ENCODE measurements at places on chromosomes 3 and 15. TPM values are rescaled to one million over a fixed set of nuclear protein-coding genes. Genes with fewer than 3 reads are reported as not detected.
A peak's percentile ranks its signal among the peaks of the same experiment; 100 is the strongest.

SLC2A2 gene
- 0.07 TPM for total RNA-seq

- no peak for DNase-seq
Measured at GRCh38 chr15:76983590-76984375, 11.1 kb upstream of the PSTPIP1 start.

GRCh38 chr3:105284876-105285275, 81.8 kb upstream of the ALCAM start:
- DNase-seq = no peak

PLA2G4E gene
- total RNA-seq = not detected

DNA sequence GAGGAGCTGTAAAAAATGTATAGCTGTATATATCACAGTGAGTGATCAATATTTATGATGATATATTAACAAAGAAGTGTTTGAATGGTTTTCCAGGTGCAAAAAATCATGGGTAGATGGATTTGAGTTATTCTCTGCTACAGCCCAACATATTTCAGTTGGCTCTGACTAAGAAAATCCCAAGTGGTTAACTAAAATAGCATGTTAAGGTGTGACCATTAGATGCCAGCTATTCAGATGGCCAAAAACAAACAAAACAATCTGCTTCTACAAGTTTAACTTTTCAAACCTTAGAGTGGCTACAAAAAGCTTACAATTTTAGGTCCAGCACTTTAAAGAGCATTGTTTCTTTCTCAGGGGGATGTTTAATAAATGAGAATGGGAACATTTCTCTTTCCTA, 67.5 kb downstream of the SEMA6D start:
- DNase-seq = no peak

GPR62 gene
- total RNA-seq = not detected

- DNase-seq = no peak
Measured at GRCh38 chr15:42155546-42156242, 742 bp downstream of the PLA2G4F start.

DNA sequence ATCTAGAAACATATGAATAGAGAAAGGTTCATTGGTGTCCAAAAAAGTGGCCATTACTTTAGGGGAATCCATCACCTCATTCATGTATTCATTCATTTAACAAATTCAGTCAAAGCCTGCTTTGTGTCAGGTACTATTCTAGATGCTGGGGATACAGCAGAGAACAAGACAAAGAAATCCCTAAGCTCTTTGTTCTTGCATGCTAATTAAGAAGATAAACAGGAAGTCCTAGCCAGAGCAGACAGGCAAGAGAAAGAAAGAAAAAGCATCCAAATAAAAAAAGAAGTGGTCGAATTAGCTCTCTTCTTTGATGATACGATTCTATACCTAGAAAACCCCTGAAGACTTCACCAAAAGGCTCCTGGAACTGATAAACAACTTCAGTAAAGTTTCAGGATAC, 12.4 kb upstream of the ZMAT3 start:
- no peak for DNase-seq

DNA sequence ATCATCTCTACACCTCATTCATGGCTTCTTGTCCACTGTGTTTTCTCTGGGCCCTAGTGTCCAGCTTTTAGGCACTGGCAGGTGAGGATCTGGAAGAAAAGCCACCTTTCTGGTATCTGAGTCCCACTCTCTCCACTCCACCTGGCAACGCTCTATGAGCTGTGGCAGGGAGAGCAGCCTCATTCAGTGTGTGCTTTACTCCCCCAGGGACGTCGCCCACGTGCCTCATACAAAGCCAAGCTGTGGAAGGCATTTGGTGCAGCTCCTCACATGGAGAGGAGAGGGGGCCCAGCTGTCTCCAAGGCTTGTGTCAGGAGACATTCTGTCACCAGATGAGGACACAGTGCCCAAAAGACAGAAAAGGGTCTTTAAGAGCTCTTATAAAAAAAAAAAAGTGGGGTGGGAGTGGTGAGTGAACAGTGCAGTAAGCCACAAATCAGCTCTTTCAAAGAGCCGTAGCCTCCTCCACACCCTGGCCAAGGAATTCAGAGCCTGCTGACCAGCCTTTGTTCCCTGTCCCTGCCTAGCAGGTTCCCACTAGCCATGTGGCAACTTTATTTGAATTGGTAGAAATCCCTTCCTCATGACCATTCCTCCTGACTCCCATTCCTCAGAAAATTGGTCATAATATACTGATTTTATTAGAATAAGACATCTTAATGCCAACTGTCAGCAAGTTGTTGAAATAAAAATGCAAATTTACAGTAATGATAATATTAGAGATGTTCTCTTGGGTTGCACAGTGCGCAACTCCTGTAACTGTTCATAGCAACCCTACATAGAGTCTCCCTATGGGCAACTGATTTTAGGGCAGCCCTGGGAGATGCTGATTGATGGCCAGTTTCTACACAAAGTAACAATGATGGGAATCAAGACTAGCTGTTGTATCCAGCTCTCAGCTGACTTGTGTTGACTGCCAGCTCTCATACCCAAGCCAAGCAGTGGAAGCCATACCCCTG, 29.5 kb downstream of the GALNT15 start:
- no peak for DNase-seq

DNA sequence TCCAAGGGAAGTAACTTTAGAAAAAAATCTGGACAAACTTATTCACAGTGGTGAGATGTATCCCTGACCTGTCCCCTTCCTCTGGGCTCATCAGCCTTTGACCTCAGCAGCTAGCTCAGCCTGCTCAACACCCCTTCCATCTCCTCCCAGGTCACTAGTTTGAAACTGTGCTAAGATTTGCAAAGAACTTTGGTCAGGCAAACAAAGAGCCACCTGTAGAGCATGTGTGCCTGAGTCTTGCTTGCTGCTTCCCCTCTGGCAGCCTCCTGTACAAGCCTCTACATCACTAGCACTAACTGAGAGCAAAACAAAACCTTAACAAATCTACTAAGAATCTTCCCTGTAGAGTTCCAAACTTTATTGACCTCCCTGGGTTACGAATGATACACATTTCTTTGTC, 43.9 kb downstream of the NR1I2 start:
- no peak for DNase-seq

DNA sequence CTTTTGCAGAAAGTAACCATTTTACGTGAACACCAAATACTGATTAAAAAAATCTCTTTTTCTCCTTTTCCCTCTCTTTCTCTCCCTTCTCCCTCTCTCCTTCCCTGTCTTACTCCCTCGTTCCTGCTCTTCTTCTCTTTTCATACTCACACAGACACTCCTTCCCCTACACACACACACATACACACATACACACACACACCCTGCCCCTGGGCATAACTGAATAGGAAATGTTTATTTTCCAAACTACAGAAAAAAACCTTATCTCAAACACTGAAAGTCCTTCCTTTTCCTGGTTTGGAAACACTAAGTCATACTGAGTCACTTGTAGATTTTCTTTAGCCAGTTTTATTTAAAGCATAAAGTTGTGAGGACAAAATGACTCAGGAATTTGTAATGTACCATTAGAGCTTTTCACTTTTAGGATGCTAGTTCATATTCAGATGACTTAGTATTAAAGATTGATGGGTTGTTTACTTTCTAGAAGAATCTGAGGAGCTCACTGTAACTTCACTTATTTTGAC, 62.4 kb downstream of the MBNL1 start:
- peak; percentile 87 for DNase-seq

DNA sequence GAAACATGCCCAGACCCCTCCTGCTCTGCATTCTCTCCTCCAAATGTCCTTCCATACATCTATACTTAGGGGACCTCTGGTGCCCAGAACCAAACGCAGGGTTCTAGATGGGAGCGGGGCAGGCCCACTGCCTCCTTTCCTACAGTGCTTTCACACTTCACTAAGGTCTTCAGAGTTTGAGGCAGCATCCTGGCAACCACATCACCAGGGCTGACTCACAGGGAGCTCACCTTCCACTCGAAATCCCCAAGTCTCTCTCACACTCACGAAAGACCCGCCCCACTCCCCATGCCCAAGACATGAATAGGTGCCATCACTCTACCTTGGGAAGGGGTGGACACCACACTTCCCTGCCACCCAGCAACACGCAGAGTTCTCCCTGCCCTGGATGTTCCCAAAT, 18.9 kb downstream of the HOMER2 start:
- DNase-seq = no peak

CCDC39 gene
- 0.22 TPM for total RNA-seq

GRCh38 chr15:48440084-48440483, 108.9 kb downstream of the DUT start:
- DNase-seq = peak; percentile 70

CSPG5 gene
- total RNA-seq = 0.71 TPM

GRCh38 chr3:30426293-30426993, 180.0 kb upstream of the TGFBR2 start:
- DNase-seq = no peak

ATP2B2 gene
- 0.12 TPM for total RNA-seq

DNA sequence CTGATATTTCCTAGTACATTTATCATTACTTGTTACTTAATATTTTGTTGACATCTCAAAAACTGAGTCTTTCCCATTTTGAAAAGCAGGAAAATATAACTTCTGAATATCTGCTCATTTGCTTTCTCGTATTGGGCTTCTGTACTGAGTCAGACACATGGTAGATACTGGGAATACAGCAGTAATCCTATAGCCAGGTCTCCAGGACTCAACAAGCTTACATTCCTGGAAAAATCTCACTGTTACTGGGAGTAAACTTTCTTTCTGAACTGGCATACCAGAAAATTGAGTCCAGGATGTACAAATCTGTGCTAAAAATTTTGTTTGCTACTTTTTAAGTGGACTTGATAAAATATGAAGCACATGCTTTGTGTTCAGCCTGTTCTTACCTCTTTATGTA, 240.4 kb downstream of the RBMS3 start:
- DNase-seq = no peak

DNA sequence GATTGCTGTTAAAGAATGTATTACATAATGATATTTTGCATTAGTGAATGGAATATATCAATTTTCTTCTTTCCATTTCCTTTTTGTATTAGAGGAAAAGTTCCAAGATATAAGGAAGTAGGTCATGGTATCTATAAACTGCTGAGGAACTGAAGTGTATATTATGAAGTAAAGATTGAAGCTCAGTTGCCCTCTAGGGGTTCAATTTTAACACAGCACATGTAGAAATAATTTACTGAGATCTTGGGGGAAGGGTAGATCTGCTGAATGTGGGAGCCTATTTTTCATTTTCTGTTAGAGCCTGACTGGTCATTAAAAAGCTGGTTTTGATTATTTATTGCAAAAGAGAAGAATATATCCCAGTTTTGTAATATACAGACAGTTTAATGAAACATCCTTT, 45.2 kb downstream of the CMC1 start:
- peak; percentile 59 for DNase-seq

GRCh38 chr15:95669146-95669922, 661.2 kb upstream of the NR2F2 start:
- DNase-seq = peak; percentile 3

DNA sequence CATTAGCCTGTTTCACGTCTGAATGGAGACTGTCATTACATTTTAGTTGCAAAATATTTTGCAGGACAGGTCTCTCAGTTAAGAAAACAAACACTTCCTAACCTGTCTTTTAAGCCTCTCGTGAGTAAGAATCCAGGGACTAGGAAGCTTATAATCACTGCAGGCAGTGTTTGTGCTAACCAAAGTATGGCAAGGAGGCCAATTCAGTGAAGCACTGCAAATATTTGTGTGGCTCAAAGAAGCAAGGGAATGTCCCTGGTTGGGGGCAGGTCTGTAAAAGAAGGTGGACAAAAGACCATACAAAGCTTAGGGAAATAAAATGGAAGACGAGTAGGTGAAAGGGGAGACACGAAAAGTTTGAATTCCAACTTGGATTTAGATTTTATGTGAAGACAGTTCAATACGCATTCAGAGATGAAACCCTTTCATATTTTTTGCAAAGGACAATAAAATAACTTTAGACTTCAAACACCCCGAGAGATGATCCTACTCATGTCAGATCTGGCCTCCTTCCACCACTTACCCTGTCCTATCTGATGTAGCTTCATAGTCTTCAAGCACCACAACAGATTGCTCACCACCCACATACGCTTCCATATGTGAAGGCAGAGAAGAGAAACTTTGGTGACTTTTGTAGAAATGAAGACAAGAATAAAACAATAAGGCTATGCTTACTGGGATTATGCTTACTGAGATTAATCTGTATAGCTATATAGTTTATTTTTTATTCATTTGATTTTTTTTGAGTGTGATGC, 240.9 kb downstream of the TUSC7 start:
- no peak for DNase-seq

- DNase-seq = peak; percentile 22
Measured at GRCh38 chr15:35281515-35281914, 196.4 kb upstream of the NANOGP8 start.

GRCh38 chr3:176814285-176814684, 383.0 kb downstream of the TBL1XR1 start:
- DNase-seq = peak; percentile 33

DNA sequence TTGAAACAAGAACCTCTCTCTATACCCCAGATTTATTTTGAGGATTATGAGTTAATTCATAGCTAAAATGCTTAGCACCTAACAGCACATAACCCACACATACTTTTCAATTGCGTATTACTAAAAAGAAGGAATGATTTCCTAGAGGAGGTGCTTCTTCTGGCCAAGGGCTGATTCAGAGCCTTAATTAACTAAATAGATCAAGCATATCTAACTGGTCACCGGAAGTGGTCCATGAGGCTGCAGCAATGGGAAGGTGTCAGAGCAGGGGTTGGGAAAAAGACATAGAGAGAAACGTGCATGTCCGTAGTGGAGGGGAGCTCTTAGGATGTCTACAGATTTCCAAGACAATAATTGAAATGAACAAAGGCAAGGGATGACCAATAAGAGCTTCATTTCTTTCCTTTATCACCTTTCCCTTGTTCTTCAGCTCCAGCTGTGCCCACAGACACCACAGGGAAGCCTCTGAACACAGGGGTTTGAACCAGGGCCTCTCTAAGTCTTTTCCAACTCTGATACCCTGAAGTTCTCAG, 467 bp downstream of the HGD start:
- DNase-seq = no peak

DNA sequence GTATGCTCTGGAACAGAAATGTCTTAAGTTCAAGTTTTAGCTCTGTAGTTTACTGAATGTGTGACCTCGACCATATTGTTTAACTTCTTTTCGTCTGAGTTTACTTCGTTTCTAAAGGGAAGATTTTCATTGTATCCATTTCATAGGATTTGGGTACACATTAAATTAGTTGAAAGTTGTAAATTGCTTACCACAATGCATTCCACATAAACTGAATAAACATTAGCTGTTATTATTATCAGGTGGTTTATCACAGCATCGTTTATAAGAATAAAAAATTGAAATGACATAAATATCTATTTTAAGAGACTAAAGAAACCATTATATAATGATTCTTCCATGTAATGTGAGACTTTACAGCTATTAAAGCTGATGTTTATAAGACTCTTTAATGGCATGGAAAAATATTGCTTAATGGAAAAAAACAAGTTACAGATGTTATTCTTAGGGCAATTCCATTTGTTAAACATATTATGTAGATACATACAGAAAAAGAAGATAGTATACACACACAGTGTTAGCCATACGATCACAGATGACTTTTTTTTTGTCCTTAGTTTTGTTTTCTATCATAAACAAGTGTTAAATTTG, 342.3 kb upstream of the SGO1 start:
- no peak for DNase-seq

GRCh38 chr15:37059086-37059485, 41.3 kb downstream of the MEIS2 start:
- no peak for DNase-seq
